ENCODE measurements at places on chromosomes 3 and 15.

GRCh38 chr3:195075199-195075940 lies 195.6 kb downstream of the XXYLT1 start:
- no peak for DNase-seq

- DNase-seq = no peak
These were observed 59.9 kb upstream of the MCF2L2 start for GRCh38 chr3:183488343-183488742.

DNA sequence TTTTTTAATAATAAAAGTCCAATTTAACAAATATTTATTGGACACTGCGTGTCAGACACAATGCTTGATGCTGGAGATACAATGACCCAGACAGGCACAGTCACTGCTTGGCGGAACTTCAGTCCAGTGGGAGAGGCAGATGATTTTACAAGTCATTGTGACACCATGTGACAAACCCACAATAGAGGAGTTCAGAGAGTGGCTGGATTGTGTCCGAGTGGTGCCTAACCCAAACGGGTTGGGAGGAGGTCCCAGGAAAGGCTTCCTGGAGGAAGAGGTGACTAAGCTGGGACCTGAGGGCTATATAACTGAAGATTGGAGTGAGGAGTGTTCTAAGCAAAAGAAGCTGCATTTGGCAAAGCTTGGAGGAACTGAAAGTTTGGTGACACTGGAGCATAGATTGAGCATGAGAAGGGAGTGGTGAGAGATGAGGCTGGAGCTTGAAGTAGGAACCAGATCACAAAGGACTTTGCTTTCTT lies 41.4 kb downstream of the CRTC3 start:
- no peak for DNase-seq

DNA sequence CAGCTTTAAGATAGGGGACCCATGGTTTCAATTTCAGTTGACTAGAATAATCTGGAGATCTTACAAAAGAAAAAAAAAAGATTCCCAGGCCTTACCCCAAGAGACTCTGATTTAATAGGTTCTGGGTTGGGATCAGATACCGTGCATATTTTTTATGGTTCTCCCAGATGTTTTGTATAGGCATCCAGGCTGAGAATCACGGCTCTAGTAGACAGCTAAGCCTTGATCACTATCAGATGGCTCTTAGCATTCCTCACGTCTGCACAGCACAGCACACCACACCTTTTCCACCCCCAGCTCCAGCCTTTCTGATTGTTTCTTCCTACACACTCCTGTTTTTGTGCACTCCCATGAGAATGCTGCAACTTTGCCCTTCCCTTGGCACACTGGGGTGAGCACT lies 40.8 kb downstream of the TMEM45A start:
- no peak for DNase-seq

DNA sequence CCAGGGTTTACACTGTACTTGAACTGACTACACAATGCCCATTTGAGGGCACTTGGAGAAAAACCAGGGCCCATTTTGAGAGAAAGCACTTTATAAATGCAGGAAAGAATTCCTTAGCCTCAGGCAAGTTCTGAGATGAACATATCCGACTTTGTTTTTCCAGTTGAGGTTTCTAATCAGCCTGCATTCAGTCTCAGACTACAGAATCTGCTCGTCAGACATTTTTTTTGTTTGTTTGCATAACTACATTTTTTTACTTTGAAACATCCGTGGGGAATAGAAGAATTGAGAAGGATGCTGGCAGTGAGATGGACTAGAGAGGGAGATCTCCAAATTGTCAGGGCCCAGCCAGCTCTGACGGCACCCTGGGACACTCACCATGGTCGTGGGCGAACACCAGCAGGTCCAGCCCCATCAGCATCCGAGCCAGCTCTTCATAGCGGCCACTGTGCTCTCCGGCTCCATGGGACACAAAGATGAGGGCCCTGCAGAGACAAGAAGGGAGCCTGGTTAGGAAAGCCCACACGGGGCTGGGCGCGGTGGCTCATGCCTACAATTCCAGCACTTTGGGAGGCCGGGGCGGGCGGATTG lies 40.8 kb downstream of the MGLL start:
- DNase-seq = no peak

DNA sequence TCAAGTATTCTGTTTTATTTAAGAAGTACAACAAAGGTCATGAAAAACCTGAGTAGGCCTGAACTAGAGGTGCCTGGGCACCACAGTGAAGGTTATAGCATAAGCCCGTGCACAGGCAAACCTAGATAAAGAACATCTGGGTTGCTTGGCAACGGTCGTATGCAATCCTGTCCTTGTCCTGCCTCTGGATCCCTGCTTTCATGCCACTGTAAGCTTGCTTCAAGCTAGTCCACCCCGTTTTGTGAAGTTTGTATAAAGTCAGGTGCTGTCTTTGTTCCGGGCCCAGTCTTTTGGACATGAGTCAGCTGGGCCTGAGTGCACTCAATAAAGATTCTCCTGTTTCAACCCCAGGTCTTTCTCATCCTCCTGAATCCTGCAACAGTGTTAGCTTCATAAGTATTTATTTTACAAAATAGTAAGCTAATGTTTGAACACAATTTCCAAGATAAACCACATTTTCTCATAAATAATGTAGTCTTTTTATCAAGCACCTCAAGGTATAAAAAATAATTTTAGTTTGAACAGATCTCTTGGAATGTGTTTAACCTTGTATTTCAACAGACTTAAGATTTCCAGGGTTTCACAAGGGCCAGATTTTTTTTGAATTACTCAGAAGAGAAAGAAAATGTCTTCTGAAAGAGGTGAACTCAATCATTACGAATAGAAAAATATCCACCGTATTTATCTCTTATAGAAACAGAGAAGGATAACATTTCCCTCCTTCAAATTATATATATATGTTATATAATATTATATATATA lies 14.3 kb upstream of the SLC9C1 start:
- no peak for DNase-seq

- DNase-seq = no peak
These were observed 618.6 kb downstream of the NLGN1 start for GRCh38 chr3:174016186-174016585.

Measured in HEK293T (cell line).